ENCODE measurements at places on chromosomes 6 and 20.

DNA sequence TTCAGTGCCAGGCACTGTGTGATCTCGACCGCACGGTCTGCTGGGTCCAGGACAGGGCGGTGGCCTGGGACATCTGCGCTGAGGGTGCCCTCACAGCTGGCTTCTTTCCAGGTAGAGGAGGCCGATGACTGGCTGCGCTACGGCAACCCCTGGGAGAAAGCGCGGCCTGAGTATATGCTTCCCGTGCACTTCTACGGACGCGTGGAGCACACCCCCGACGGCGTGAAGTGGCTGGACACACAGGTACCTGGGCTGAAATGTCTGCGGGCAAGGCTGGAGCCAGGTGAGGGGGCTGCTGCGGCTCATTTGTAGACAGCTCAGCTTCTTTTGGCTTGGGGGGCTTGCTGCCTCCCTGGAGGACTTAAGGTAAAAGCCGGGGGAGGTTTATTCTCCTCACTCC, 26.6 kb downstream of the PYGB start:
- DNase-seq = no peak

GRCh38 chr20:63735859-63736718, at the start of gene LIME1:
Gene LIME1, plus strand, starts transcription at chr20:63736664. Its CDS starts 886 bp downstream, at chr20:63737550.
- DNase-seq = no peak

DNA sequence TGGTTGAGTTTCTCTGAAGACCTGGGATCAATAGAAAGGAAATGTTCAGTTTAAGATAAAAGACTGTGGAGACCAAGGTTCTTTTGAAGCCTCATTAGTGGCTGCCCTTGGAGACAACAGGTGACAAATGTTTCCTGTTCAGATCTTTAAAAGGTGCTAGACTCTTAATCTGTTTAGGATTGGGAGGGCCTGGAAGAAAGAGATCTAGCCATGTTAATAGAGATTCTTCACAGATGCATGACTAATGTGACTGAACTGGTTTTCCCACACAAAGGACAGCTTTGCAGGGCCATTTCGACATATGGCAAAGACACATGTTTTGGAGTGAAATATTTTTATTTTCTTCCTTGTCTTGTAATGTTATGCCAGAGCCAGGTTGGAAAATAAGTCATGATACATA, 82.2 kb downstream of the WDR27 start:
- DNase-seq = no peak

GRCh38 chr6:49233483-49233882, 229.6 kb downstream of the MMUT start:
- no peak for DNase-seq

- DNase-seq = no peak
These were observed 328 bp downstream of the RRBP1 start for GRCh38 chr20:17681726-17682102.

DNA sequence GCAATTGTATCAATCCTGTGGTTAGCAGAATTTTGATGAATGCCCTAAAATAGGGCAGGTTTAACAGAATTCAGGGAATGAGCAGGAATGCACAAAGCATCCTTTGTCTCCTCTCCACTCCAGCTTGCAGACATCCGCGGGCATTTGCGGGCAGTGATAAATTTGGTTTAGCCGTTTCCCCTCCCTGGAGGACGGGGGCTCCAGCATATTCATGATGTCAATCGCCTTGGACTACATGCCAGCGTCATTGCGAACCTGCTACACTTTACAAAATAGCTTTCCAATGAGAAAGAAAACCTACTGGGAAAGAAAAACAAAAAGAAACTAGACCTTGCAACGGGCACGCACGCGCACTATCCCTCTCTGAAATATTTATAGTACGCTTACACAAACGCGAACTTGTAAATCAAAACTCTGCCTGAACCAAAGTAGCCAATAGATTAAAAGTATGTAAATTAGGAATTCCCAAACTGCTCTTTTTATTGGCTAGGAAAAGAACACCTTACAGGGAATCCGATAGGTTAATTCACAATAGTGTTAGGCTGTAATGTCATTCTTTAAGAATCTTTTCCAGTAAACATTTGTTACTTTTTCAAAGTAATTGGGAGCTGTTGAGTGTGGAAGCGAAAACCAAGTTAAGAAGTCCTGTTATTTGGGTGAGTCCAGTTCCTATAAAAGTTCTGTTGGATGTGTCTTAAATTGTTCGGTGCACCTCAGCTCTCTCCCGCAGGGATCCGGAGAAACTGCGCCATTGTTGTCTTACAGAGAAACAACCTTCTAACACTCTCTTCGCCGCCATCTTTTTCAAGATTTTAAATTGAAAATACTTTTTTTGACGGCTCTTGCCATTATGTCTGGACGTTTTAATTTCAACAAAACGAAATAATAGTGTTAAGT, 136.7 kb downstream of the HFE start:
- no peak for DNase-seq

Measured in cortex of kidney (tissue), 1 donor.